ENCODE measurements at places on chromosomes 5 and 9. TPM values are rescaled to one million over a fixed set of nuclear protein-coding genes. Genes with fewer than 3 reads are reported as not detected.

DNA sequence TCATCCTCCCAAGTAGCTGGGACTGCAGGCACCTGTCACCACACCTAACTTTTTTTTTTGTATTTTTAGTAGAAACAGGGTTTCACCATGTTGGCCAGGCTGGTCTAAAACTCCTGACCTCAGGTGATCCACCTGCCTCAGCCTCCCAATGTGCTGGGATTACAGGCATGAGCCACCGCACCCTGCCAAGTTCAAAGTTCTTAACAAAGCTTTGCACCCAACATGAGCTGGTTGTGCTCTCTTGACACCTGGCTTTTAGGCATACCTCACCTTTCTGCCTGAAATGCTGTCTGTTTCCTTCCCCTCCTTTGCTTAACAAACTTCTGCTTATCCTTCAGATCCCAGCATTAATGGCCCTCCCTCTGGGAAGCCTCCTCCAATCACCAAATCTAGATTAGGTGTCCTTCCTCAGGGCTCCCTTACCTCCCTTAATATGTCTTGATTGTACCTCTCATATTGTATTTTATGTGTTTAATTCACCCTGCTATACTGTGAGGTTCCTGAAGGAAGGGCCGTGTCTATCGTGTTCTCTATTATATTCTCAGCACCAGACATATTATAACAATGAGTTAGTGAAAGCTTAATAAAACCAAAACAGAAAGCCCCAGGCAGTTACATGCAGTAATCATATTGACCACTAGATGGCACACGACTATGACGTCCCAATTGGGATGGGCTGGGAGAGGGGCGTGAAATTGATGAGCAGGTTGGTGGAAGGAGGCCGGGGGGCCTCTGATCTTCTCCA, 62.9 kb upstream of the PPARGC1B start:
- H3K4me3 ChIP-seq: no peak overlapping the region
- no peak for DNase-seq
- H3K4me1 ChIP-seq: no peaks in the 10 kb centered on the region
- H3K27ac ChIP-seq: no peak overlapping the region
- H3K27me3 ChIP-seq: no peaks in the 10 kb centered on the region

GRCh38 chr9:20532584-20532983, 89.7 kb downstream of the MLLT3 start:
- DNase-seq: no peak
- no peaks in the 10 kb centered on the region for H3K27me3 ChIP-seq
- H3K36me3 ChIP-seq: no peaks in the 10 kb centered on the region
- H3K4me1 ChIP-seq: no peaks in the 10 kb centered on the region

- no peaks in the 10 kb centered on the region for H3K36me3 ChIP-seq
- no peaks in the 10 kb centered on the region for H3K4me1 ChIP-seq
- H3K27ac ChIP-seq: no peak overlapping the region
- DNase-seq: peak; percentile 52
Observed at GRCh38 chr5:78547731-78548615, 100.6 kb downstream of the LHFPL2 start.

DNA sequence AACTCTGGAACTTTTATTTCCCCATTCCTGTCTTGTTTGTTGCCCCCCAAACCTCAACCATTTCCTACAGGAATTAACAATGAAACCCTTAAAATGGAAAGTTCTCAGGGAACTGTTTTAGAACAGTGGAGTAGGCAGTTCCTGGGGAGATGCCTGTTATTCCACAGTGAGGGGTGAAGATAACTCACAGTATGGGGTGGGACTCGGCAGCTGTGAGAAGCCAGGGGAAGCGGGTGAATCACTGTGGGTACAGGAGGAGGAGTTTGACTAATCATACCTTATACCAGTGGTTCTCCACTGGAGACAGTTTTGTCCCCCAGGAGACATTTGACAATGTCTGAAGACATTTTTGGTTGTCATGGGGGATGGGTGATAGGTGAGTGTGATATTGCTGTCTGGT, 36.9 kb upstream of the GLRA1 start:
- no peaks in the 10 kb centered on the region for H3K36me3 ChIP-seq
- no peak overlapping the region for H3K27ac ChIP-seq
- no peaks in the 10 kb centered on the region for H3K27me3 ChIP-seq
- no peak overlapping the region for H3K4me3 ChIP-seq
- DNase-seq: no peak

SH3RF2 gene
- total RNA-seq: 11.0 TPM

ORM2 gene
- total RNA-seq: not detected

GRCh38 chr9:7729371-7730163, 70.0 kb downstream of the DMAC1 start:
- no peak for DNase-seq
- H3K4me1 ChIP-seq: no peaks in the 10 kb centered on the region
- no peak overlapping the region for H3K4me3 ChIP-seq
- no peak overlapping the region for H3K27ac ChIP-seq
- no peaks in the 10 kb centered on the region for H3K27me3 ChIP-seq

GRCh38 chr9:93387791-93388190, 63.7 kb upstream of the FAM120A start:
- H3K4me3 ChIP-seq: no peak overlapping the region
- no peaks in the 10 kb centered on the region for H3K27me3 ChIP-seq
- no peaks in the 10 kb centered on the region for H3K4me1 ChIP-seq
- no peaks in the 10 kb centered on the region for H3K36me3 ChIP-seq
- H3K27ac ChIP-seq: no peak overlapping the region

DNA sequence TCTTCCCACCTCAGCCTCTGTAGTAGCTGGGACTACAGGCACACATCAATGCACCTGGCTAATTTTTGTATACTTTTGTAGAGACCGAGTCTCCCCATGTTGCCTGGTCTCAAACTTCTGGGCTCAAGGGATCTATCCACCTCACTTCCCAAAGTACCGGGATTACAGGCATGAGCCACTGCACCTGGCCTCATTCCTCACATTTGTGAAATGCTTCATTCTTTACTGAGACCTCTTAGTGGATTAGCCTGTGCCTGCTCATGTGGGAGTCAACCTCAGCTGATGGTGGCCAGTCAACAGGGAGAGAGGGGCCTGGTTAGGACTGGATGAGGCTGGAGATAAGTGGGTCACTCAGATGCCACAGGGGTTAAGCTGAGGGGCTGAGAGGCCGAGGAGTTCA, 37.3 kb upstream of the CLK4 start:
- H3K27ac ChIP-seq: no peak overlapping the region
- H3K4me1 ChIP-seq: no peaks in the 10 kb centered on the region
- no peaks in the 10 kb centered on the region for H3K36me3 ChIP-seq
- no peaks in the 10 kb centered on the region for H3K27me3 ChIP-seq

All from pancreas (tissue), 10 donors.